ENCODE measurements at places on chromosomes 1 and 21. TPM values are rescaled to one million over a fixed set of nuclear protein-coding genes. Genes with fewer than 3 reads are reported as not detected.
A peak's percentile ranks its signal among the peaks of the same experiment; 100 is the strongest.

- no peak for DNase-seq
Measured at GRCh38 chr1:65092691-65093090, 55.3 kb upstream of the AK4 start.

- DNase-seq = no peak
Measured at GRCh38 chr1:32998997-32999396, 34.4 kb upstream of the RNF19B start.

GRCh38 chr1:241253471-241253870 is 103.5 kb downstream of the RGS7 start:
- DNase-seq = peak; percentile 29

GRCh38 chr1:7632176-7632575 is 138.9 kb upstream of the VAMP3 start:
- no peak for DNase-seq

GRCh38 chr1:36239941-36240637 is 15.8 kb downstream of the THRAP3 start:
- DNase-seq = no peak

- no peak for DNase-seq
Measured at GRCh38 chr1:203691447-203691846, 64.8 kb downstream of the ATP2B4 start.

DNA sequence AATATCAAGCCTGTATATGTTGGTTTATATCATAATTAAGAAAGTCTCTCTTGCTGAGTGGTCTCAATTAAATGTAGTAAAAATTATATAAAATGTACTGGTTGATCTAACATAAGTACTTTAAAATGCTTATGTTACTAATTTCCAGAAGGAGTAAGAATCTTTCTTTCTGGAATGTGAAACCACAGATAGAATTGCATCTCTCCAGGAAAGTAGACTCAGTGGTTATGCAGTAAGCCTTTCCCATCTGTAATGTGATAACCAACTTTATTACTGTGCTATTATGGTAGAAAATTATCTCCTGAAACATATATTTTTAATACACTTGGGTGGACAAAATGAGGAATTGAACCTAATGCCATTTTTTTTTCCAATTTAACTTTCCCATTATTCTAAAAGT is 8.9 kb upstream of the RALGPS2 start:
- no peak for DNase-seq

GRCh38 chr1:201025571-201026002 is 2.1 kb upstream of the KIF21B start:
- DNase-seq = peak; percentile 58

DNA sequence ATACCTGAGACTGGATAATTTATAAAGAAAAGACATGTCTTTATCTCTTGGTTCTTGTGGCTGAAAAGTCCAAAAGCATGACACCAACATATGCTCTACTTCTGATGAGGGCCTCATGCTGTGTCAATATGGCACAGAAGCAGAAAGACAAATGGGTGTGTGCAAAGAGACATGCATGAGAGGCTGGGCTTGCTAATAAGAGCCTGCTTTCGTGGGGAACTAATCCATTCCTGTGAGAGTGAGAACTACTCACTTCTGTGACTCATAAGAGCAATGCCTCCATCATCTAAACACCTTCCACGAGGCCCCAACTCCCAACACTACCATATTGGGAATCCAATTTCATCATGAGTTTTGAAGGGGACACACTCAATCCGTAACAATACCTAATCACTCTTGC is 340.0 kb upstream of the DUSP10 start:
- DNase-seq = no peak

GRCh38 chr1:194734970-194735369 is 1548.6 kb upstream of the B3GALT2 start:
- DNase-seq = no peak

DNA sequence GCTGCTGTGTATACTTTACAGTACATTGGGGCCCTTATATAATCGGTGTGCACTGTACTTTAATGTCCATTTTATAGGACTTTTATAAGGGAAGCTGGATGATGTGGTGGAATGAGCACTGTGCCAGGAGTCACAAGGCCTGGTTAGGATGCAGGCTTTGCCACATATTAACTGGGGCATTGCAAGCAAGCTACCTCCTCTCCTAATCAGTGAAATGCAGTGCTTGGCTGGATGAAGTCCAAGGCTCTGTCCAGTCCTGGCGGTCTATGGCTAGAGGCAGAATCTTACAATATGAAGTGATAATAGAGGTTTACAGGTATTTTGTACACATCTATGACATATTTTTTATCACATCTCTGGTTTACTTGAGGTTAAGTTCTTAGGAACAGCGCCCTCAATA is 1.7 kb upstream of the PKP1 start:
- no peak for DNase-seq

DNA sequence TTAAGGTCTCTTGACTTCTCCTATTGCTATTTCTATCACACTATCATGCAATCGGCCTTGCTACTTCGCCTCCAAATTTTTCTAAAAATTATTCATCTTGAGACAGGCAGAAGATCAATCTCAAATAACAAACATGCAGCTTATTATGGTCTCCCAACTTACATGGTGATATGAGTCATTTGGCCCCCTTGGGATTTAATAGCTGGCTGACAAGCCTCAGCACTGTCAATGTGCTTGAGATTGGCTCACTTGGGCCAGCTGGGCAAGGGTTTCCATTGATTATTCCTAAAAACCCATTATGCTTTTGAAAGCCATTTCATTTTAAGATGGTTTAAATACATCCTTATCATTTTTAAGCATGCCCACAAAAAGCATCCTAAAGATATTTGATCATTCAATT is 224.5 kb upstream of the NFIA start:
- DNase-seq = no peak

GRCh38 chr1:27374362-27375086 is at the start of gene FCN3:
Gene FCN3, minus strand, starts transcription at chr1:27374824. Its CDS starts 6 bp downstream, at chr1:27374818.
- DNase-seq = no peak

GRCh38 chr1:190935925-190936324 is 458.3 kb upstream of the BRINP3 start:
- no peak for DNase-seq

- no peak for DNase-seq
Measured at GRCh38 chr21:45003331-45004058, 63.7 kb downstream of the SLX9 start.

- DNase-seq = peak; percentile 60
Measured at GRCh38 chr1:154478639-154479038, 23.4 kb upstream of the TDRD10 start.

GRCh38 chr1:239428120-239428710 is 41.8 kb downstream of the CHRM3 start:
- DNase-seq = no peak

- no peak for DNase-seq
Measured at GRCh38 chr1:7865978-7866377, 13.1 kb upstream of the UTS2 start.

- DNase-seq = peak; percentile 95
Measured at GRCh38 chr1:24321697-24322469, 2.7 kb downstream of the GRHL3 start.

DNA sequence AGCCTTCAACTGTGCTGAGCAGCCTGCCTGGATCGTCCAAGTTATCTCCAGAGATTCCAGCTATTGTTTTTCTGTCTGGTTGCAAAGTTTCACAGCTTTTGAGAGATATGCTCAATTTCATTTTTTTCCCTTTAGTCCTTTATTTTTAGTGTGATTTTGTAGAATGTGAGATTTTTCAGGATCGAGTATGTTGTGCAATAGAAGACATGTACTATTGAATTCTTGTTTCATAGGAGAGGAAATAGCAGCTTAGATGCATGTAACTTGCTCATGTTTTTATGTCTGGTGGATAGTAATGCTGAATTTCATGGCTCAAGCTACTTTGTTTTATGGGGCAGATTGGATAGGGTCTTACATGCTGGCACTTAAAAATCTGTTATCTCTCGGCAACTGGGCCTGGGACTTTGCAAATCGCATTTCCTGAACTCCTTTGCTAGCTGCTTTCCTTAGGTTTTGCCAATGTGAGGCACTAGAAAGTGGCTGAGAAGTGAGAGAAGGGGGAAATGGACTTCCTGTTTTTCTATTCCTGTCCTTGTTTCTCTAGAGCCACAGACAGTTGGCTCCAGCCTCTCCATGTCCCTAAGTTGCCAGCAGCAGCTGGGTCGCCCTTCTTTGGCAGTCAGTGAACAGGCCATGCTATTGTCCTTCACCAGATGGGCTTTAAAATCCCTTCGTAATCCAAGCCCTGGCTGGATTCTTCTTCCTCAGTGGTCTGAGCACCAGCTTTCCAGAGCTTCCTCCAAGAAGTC is 101.4 kb upstream of the PDE4B start:
- DNase-seq = no peak

- DNase-seq = no peak
Measured at GRCh38 chr1:239140968-239141367, 245.4 kb upstream of the CHRM3 start.

- DNase-seq = no peak
Measured at GRCh38 chr1:168319691-168320090, 39.0 kb downstream of the TBX19 start.

DNA sequence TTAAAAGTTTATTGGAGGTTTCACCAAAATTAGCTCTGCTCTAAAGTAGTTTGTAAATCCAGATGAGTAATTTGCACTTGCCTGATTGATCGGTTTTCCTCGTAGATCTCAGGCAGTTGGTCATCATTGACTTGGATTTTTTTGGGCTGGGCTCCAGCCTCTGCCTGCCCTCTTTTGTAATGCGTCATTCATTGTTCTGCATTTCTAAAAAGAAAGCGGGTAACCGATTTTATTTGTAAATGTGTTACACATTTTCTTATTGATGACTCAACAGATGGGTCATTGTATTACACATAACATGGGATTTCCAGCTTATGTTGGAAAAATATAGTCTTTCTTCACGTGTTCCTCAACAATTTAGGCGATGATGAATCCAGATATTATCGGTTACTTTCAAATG is 5.5 kb downstream of the ETS2 start:
- peak; percentile 96 for DNase-seq

GRCh38 chr1:180116964-180117763 is 37.5 kb upstream of the QSOX1 start:
- DNase-seq = no peak

DNA sequence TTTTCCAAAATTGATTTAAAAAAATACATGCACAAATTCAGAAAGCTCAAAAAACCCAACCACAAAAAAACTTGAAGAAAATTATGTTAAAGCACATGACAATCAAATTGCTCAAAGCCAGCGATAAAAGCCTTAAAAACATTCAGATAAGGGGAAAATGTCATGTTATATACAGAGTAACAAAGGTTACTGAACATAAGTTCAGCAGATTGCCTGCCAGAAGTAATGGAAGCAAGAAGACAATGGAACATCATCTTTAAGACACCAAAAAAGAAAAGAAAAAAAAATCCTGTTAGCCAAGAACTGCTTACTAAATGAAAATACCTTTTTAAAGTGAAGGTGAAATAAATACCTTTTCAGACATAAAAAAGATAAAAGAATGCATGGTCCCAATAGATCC is 147.2 kb upstream of the SGIP1 start:
- peak; percentile 15 for DNase-seq

DNA sequence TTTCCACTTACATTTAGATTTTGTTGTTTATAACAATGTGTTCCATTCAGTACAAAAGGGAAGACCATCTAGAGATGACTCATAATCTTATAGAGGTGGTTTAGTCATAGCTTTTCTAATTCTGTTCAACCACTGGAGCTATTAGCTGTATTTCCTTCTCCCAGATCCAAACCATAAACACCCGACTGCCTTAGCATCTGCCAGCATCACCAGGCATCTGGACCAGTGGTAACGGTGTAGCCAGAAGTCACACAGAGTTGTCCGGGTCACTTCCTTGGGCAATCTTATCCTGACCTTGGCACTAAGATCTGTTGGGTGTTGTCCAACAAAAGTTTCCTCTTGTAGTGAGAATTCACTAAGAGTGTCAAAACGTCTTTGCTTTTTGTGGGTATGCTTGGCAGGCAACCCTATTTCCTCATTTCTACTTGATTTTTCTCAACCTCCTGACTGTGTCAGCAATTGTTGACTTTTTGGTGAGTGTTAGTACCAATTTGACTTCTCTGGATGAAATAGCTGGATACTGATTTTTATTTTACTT is 372.1 kb upstream of the B3GALT2 start:
- DNase-seq = peak; percentile 97

DNA sequence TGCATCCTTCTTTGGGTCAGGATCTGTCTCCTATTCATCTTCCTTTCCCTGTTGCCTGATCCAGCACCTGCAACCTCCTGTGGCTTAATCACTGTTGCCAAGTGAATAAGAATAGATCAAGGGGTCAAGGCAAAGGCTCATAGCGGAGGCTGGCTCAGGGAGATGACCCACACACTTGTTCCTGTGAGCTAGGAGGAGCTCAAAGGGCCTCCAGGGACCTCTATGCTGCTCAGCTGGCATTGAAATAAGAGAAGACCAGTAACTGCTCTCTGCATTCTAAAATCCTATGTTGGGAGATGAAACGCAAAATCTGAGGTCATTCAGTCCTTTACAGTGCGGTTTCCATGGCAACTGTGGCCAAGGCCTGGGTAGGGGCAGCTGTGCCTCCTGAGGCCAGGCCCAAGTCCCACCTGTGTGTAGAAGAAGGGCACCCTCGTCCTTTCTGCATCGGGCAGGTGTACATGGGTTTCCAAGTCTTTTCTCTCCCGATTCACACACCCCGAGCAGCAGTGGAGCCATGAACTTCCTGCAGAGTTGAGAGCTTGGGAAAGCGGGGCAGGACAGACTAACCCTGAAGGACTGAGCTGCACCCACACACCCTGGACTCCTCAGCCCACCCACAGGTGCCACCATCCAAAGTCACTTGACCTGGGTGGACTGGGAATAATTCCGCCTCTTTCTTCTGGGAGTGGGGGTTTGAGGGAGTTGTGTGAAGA is 27.8 kb upstream of the STUM start:
- DNase-seq = no peak

The TCP10L gene
- not detected for total RNA-seq

The ANXA9 gene
- 0.37 TPM for total RNA-seq

The KLHDC8A gene
- not detected for total RNA-seq

The A3GALT2 gene
- not detected for total RNA-seq

The PPM1J gene
- 0.88 TPM for total RNA-seq

The SHISAL2A gene
- total RNA-seq = not detected

The C2CD4D gene
- total RNA-seq = not detected

The ANKRD34A gene
- 3.1 TPM for total RNA-seq

The CHODL gene
- total RNA-seq = not detected

The LRRC41 gene
- 92.6 TPM for total RNA-seq

The ITGB2 gene
- total RNA-seq = 24.8 TPM

The KRTAP11-1 gene
- not detected for total RNA-seq

All from MCF 10A (cell line).